ENCODE measurements at places on chromosomes 1 and 21. TPM values are rescaled to one million over a fixed set of nuclear protein-coding genes. Genes with fewer than 3 reads are reported as not detected.
A peak's percentile ranks its signal among the peaks of the same experiment; 100 is the strongest.

- DNase-seq, result peak; percentile 86
Observed at GRCh38 chr1:64006276-64007051, 197.0 kb upstream of the UBE2U start.

DNA sequence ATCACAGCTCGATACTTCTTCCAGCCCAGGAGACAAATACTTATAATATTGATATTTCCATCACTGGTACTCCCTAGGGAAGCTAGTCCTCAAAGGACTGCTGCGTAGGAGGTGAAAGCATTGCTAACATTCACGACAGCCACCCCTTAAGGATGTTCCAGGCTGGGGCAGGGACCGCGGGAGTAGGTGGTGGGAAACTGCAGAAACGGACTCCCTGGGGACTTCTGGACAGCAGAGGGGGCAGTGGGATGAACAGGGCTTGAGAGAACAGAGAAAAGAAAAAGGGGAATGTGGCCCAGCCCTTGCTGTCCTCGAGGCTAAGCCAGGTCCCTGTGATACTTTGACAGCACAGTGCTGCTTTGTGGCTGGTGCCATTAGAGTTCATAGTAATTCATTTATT, 108.0 kb downstream of the HMGB4 start:
- no peak for DNase-seq

ZNF281 gene
- 17.7 TPM for total RNA-seq

- no peak for DNase-seq
Observed at GRCh38 chr1:5667513-5668325, 324.5 kb downstream of the NPHP4 start.

GRCh38 chr1:1211541-1212441, 2.2 kb downstream of the TNFRSF4 start:
- no peak for DNase-seq

GRCh38 chr1:67777440-67777839, 55.8 kb downstream of the GNG12 start:
- DNase-seq, result no peak

DNA sequence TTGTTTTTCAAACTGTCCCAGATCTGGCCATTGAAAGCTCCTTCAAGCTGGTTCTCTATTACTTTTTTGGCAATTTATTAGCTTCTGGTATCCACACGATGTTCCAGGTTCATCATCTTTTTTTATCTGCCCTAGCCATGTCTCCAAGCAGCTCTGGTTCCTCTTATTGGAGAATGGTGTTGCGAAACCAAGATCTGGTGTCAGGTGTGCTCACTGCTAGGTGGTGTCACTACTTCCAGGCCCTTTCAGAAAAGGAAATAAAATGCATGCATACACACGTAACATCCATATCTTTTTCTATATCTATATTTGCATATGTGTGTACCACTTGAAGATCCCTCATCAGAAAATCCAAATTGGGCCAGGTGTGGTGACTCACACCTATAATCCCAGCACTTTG, 53.3 kb downstream of the GATAD2B start:
- no peak for DNase-seq

RPS6KA1 gene
- 35.1 TPM for total RNA-seq

- DNase-seq, result peak; percentile 48
Observed at GRCh38 chr1:197924516-197925123, 7.4 kb downstream of the LHX9 start.

RBM34 gene
- 68.5 TPM for total RNA-seq

All from HT1080 (cell line).